ENCODE measurements at places on chromosomes 16 and 17.

DNA sequence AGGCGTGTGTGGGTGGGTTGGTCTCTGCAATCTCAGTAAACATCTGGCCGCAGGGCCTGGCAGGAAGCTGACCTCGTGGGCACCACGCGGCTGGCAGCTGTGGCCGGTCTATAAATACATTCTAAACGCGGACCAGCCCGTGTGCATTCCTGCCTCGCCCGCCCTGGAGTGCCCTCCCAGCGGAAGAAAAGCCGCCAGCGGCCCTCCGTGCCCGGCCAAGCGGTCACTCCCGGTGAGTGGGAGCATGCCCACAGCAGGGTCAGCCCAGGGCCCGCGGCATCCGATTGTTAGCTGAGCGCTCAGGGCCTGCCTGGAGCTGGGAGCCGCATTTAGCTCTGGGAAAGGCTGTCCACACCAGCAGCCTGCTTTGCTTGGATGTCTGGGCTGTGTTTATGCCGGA lies 10.3 kb downstream of the ZNF469 start:
- no peak for DNase-seq

DNA sequence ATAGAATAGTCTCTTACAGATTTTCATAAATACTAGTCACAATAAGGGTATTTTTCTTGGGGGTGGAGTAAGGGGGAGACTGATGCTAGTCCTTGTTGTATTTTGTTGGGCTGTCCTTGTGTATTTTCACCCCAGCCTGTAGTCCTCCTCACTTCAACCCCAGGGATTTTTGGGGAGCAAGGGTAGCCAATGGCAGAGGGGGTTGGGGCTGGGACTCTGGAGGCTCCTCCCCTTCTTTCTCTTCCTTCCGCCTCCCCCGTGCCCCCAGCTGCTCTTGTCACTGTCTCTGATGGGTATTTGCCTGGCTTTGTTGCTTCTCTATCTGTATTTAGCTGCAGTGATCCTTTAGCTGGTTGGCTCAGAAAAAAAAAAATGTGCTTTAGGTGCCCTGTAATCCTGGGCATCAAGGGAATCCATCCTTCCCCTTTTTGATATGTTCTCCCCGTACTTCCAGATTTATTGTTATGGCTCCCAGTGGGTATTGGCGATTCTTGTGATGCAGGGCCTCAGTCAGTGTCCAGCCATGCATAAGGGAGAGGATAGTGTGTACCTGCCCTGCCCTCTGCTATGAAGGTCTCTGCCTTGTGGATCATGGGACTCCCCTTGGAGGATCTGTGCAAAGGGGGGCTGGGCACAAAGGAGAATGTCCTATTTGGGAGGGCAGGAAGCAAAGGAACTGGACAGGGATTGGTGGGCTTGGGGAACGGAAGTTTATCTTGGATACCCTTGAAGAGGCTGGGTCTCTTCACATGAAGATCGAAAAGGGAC lies 16.5 kb downstream of the SNF8 start:
- no peak for DNase-seq

DNA sequence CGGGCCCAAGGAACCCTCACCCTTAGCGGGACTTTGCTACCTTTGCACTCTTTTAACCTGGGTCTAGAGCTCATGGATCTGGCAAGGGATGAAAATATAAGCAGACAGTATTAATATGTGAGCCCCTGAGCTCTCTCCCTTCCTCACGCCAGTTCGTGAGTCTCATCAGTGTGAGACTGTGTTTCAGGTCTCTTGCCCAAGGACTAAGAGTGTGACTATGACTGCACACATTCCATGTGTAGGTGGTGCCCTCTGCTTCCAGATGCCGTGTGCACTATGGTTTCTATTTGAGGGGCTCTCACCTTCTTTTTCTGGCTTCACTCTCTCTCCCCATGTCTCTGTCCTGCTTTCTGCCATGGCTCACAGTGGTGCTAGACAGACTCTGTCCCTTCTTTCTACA lies 40.5 kb downstream of the DHRS7B start:
- DNase-seq, result no peak

- no peak for DNase-seq
Observed at GRCh38 chr16:88387180-88387765, 4.5 kb downstream of the ZNF469 start.

GRCh38 chr17:63434951-63435571 lies 11.0 kb downstream of the CYB561 start:
- no peak for DNase-seq
